Smooth muscle cell of the coronary artery (primary cell): ENCODE measurements at places on chromosomes 5 and 9. TPM values are rescaled to one million over a fixed set of nuclear protein-coding genes. Genes with fewer than 3 reads are reported as not detected.

CTSV gene
- total RNA-seq = 0.12 and 1.9 TPM in 2 replicates

KIF24 gene
- total RNA-seq = 0.35 and 0.68 TPM in 2 replicates

IRX2 gene
- total RNA-seq = 0.45 and 1.9 TPM in 2 replicates

SLCO6A1 gene
- total RNA-seq = not detected in 2 replicates

TAS2R1 gene
- not detected in 2 replicates for total RNA-seq

FABP6 gene
- not detected in 2 replicates for total RNA-seq

ALDH1A1 gene
- total RNA-seq = 11.6 and 28.2 TPM in 2 replicates

ADAMTSL1 gene
- 14.5 and 51.2 TPM in 2 replicates for total RNA-seq

SPINK7 gene
- not detected in 2 replicates for total RNA-seq

RANBP3L gene
- 0.08 and 1.6 TPM in 2 replicates for total RNA-seq

GABRA6 gene
- total RNA-seq = not detected in 2 replicates

WNT8A gene
- total RNA-seq = not detected in 2 replicates

ADAMTS6 gene
- 51.0 and 103 TPM in 2 replicates for total RNA-seq

SAXO1 gene
- under 0.01 and 0.08 TPM in 2 replicates for total RNA-seq

GFI1B gene
- 0.60 TPM in 1 of 2 replicates, not detected in the other for total RNA-seq
